ENCODE measurements at places on chromosomes 7 and 10.

- no peak for DNase-seq
These were observed 154.8 kb upstream of the TMEM196 start for GRCh38 chr7:19928247-19928646.

GRCh38 chr7:150927956-150928344 is 50.2 kb downstream of the KCNH2 start:
- DNase-seq: no peak

GRCh38 chr7:80413383-80413945 is 98.4 kb downstream of the GNAT3 start:
- no peak for DNase-seq

DNA sequence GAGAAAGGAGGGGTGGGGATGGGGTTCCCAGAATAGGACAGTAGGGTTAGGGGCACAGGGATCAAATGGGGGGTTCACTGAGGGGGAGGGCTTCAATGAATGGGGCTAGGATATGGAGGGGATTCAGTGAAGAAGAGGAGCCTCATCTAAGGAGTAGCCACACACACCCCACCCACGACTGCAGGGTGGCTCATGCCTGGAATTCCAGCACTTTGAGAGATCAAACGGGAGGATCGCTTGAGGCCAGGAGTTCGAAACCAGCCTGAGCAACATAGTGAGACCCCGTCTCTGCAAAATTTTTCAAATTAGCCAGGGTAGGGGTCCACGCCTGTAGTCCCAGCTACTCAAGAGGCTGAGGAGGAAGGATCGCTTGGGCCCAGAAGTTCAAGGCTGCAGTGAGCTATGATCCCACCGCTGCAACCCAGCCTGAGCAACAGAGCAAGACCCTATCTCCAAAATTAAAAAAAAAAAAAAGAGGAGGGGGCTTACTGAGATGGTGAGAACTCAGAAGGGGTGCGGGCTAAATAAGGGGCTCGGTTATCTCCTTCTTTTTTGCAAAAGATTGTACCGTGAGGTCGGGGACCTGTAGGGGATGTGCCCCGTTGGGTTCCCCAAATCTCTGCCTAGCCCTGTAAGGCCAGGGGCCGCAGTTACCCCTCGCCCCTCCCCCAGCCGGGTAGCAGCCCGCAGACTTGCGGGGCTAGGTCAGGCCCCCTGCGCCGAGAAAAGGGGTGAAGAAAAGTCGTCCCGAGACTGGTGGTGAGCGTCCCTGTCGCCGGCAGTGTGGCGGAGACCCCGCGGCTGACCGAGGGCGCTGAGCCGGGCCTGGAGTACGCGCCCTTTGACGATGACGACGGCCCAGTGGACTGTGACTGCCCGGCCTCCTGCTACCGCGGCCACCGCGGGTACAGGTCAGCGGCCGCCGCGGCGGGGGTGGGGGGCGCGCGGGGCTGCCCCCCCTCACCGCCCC is 43.1 kb upstream of the HSPB1 start:
- DNase-seq: no peak

GRCh38 chr7:112292162-112292561 is 85.7 kb downstream of the ZNF277 start:
- DNase-seq: no peak

DNA sequence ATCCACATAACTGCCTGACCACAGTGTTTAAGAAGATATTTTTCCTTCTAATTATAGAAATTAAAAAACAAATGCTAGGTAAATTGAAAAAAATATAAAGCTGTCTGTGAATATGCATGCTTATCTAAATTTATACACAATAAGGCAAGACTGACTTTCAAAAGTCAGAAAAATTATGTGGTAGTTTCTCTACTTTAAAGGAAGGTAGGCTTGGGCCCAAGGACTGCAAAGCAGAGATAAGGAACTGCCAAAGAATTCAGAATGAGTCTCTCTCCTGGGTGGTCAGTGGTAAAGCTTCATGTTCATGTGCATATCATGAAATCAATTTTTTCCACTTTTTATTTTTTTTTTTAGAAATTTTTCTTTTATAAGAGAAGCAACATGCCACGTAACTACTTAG is 998.6 kb downstream of the REEP3 start:
- DNase-seq: no peak

GRCh38 chr7:151823566-151824372 is 53.1 kb downstream of the PRKAG2 start:
- DNase-seq: no peak

- DNase-seq: no peak
These were observed 145.3 kb downstream of the EVX1 start for GRCh38 chr7:27387864-27388263.
